Liver (tissue), 10 donors: ENCODE measurements at places on chromosomes 6 and 20.

GRCh38 chr20:52518735-52519134, 327.2 kb upstream of the ZFP64 start:
- DNase-seq: no peak

GRCh38 chr6:121236984-121237383, 97.3 kb downstream of the TBC1D32 start:
- DNase-seq: no peak

- DNase-seq: no peak
Measured at GRCh38 chr20:19673575-19673974, 84.5 kb upstream of the RIN2 start.

- DNase-seq: no peak
Measured at GRCh38 chr6:347951-348859, 43.3 kb upstream of the IRF4 start.
